ENCODE measurements at places on chromosomes 12 and 14. TPM values are rescaled to one million over a fixed set of nuclear protein-coding genes. Genes with fewer than 3 reads are reported as not detected.

The TDRD9 gene
- total RNA-seq: 2.4 TPM

The ZNF605 gene
- 35.0 TPM for total RNA-seq

The REM2 gene
- total RNA-seq: 4.0 TPM

The KRT85 gene
- not detected for total RNA-seq

The NDRG2 gene
- 142 TPM for total RNA-seq

The PMEL gene
- 0.54 TPM for total RNA-seq

The NFATC4 gene
- 16.8 TPM for total RNA-seq

Measured in cerebellum (tissue), 4 donors.